ENCODE measurements at places on chromosomes 16 and 17.

GRCh38 chr16:76940251-76940650 lies 250.7 kb upstream of the MON1B start:
- DNase-seq: no peak

- no peak for DNase-seq
Measured at GRCh38 chr17:72244494-72244893, 123.7 kb downstream of the SOX9 start.

DNA sequence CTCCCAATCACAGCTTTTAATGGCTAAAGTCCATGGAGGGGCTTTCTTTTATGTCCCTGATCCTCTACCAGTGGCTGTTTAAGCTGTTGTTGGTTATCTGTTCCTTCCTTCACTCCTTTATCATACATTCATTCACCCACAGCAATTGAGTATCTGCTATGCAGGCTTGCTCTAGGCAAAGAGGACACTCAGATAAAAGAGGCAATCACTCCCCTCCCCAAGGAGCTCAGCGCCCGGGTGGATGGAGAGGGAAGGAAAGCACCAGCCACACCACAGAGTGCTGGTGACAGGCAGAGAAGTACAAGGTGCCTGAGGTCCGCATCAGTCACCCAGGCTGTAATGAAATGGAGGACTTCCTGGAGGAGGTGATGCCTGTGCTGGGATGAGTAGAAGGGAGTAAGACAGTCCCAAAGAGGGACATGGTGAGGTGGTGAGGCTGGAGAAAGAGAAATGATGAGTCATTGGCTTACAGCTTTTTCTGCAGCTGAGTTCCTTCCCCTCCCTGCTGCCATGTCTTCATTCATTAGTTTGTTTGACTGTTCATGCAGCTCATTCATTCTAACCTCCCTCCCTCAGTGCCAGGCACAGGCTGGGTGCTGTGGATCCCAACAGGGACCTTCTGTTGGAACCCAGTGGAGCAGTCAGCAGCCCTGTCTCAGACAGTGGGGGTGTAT lies 12.8 kb upstream of the NGFR start:
- DNase-seq: no peak

- peak; percentile 94 for DNase-seq
Measured at GRCh38 chr16:74666425-74667254, at the start of gene RFWD3. Gene RFWD3 (minus strand): TSS chr16:74666877. CDS start chr16:74661449, 5,428 bp downstream.

DNA sequence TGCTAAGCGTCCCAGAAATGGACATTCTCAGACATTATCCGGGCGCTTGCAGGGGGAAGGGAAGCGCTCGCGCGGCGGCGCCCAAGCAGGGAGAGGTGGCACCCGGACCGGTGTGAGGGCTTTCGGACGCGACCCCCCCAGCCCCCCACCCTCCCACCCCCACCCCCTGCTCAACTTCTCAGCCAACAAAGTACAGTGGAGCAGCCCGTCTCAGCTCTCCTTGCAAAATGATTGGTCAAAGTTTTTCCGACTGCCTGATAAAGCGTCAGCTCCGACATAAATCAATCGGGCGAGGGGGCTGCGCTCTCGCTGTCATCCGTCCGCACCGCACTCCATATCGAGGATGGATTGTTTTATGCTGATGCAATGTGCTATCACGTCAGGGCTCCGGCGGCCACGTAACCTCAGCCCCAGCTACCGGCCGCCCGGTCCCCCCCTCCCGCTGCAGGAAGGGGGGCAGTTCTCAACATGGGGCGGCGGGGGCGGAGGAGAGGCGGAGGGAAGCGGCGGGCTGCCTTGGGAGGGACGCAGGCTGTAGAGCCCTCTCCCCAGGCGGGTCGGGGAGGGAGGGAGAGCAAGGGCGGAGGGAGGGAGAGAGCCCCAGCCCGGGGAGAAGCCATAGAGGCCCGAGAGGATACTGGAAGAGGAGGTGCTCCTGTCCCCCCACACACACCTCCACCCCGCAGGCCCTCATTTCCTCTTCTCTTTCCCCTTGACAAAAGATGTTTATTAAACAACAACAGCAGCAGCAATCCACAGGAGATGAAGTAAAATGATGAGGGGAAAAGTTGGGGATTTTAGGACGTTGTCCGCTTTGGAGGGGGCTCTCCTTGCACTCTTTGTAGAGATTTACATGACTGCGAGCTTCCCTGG lies at the start of gene HOXB9:
HOXB9 (minus strand) TSS at position 114 of the 873 bp plus-strand sequence; CDS start at position 25, 89 bp downstream.
- DNase-seq: peak; percentile 48

GRCh38 chr17:32241640-32242039 lies 24.0 kb upstream of the RHBDL3 start:
- DNase-seq: no peak

- no peak for DNase-seq
Measured at GRCh38 chr16:65106757-65107156, 15.1 kb downstream of the CDH11 start.

DNA sequence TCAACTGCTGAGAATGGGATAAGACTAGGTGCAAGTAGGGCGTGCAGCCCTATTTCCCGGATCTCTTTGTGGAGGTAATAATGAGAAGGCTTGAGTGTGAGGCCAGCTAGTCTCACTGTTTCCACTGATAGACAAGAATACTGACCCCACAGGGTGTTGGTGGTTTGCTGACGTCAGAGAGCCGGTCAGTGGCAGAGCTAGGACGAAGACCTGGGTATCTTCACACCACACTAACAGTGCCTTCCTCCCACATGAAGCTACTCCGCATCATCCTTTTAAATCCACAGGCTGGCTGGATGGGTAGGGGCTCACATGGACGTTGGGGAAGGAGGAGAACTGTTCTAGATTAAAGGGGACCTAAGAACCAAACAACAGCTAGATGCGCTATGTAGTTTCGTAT lies 68.0 kb downstream of the ZFHX3 start:
- DNase-seq: no peak

GRCh38 chr17:76491271-76492122 lies 9.7 kb downstream of the RHBDF2 start:
- no peak for DNase-seq

DNA sequence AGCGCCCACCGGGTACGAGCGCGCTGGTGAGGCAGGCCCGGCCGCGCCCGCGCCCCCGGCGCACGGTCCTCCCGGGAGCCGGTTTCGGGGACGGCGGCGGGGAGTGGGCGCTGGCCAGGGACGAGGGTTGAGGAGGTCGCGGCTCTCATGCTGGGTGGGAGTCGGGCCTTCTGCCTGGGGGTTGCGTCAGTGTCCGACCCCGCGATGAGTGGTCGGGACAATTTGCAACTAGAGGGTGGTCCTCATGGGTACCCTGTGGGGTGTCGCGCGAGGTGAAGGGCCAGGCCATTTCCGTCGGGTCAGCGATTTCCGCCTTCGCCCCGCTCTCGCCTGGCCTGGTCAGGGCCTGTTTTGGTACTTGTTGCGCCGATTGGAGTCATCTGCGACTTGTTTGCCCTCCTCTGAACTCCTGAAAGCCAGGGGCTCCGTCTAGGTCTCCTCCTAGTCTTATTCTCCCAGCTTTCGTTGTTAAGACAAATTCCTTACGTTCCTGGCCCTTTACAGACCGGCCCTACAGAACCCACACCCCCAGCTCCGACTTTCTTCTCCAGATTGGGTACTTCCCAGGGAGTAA lies 14.9 kb downstream of the NAA60 start:
- no peak for DNase-seq

DNA sequence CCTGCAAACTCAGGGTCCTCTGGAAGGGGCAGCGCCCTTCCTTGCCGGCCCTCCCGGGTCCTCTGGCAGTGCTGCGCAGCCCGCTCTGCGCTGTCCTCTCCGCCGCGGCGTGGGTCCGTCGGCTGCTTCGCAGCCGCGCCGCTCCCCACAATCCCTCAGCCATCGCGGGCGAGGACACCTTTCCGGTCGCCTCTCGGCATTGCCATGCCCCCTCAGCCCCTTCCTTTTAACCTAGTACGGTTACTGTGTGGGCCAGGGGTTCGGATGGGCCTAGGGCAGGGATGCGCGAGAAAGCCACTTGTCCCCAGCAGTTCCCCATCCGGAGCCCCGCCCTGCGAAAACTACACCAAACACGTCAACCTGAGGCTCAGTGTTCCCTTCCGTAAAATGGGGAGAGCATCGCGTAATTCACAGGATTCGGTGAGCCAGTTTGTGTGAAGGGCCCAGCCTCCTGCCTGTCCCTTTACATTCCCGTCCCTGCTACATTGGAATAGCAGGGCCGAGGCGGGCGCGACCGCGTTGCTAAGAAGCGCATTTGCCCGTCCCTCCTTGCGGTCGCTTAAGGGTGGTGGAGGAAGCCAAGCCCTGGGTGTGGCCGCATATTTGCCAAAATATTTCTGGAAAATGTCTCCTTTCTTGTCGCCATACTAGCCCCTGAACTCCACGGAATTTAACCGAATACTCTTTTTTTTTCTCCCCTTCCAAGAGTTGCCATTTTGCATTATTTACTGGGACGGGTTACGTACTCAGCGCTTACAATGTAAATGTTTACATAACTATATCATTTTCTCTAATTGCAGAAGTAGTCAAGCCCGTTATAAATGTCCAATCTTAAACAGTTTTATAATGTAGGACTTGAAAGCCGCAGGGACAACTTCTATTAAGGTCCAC lies 13.2 kb downstream of the COPZ2 start:
- DNase-seq: no peak

DNA sequence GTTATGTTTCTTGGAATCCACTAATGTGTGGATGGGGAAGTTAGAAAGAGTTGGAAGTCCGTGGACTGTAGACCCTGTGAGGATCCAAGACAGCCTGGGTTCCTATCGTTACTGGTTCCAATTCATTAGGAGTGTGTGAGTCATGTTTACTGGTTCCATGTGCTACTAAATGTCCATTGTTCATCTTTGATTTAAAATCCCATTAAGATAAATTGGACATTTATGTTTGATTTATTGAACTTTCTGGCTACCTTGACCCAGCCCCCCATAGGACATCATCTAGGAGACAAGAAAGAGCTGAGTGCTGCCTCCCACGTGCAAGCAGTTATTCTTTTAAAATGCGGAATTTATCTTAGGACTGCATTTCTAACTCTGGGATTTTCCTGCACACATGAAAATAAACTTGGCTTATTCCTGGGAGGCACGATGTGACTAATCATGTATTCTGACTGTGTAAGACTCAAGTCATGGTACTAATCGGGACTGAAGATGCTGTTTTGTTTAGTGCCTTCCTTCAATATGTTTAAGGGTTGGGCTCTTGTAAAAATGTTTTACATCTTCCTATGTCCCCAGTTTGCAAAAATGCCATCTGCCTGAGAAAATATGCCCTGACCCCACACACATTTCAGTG lies 53.4 kb downstream of the RGS9 start:
- DNase-seq: no peak

- no peak for DNase-seq
Measured at GRCh38 chr16:19991614-19992013, 82.1 kb downstream of the GPR139 start.

GRCh38 chr16:76955629-76956028 lies 235.4 kb upstream of the MON1B start:
- DNase-seq: no peak

DNA sequence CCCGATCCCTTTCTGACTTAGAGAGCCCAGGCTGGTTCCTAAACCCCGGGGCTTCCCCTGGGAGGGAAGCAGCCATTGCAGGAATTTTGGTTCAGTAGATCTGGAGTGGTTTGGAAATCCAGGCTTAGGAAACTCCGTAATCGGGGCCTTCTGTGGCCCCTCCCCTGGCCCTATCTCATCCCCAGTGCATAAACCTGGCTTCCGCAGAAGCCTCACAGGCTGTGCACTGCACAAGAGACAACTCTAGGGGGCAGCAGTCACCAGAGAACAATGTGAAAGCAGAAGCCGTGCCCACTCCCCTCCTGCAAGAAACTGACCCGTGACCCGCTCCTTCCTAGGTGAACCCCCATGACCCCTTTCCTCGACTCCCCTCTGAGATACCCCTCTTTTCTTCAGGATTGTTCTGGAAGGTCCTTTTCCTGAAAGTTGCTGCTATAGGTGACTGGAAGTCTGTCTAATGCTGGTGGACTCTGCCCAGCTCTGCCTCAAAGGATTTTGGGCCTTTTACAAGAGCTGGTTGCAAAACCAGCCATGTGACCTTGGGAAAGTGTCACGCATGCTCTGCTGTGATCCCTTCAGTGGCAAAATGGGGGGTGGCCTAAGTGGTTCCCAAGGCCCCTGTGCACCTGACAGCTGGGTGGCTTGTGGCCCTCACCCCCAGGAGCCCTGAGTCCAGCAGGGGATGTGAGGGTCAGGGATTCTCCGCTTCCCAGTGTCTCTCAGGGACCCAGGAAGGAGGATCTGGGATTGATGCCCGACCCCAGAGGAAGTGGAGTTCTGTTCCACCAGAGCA lies 14.4 kb downstream of the GUCY2D start:
- DNase-seq: peak; percentile 28

GRCh38 chr17:1732241-1732832 lies 7.8 kb downstream of the WDR81 start:
- no peak for DNase-seq

- no peak for DNase-seq
Measured at GRCh38 chr16:72015124-72015523, 6.6 kb downstream of the DHODH start.

DNA sequence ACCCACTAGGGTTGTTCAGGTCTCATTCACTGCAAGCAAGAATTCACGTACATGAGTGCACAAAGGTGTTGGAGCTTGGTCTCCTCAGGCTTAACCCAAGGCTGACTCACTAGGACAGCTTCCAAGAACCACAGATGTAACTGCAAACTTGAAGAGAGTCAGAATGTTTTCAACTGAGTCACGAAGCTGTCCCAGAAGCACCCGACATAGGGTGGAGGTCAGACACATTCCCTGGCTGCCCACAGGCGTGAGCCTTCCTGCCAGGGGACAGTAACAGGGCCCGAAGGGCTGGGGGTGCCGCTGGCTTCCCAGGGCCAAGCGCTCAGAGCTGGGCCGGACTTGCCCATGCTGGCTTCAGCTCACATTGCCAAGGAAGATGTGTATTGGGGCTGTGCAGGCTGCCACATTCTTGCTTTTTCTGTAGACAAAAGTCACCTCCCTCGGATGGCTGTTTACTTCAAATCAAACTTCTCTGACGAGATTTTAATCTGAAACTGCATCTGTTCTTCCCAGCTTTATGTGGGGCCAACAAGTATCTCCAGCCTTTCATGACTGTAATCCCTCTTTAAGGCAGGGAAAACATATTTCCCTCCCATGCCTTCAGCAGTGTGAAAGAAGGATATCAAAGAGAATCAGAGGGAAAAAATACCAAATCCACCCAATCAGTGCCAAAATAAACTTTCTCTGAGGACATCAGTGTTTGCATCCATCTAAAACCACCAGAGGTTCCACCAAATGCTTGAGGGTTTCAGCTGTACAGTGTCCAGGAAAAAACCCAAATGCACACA lies 14.3 kb downstream of the CMTM3 start:
- DNase-seq: no peak

DNA sequence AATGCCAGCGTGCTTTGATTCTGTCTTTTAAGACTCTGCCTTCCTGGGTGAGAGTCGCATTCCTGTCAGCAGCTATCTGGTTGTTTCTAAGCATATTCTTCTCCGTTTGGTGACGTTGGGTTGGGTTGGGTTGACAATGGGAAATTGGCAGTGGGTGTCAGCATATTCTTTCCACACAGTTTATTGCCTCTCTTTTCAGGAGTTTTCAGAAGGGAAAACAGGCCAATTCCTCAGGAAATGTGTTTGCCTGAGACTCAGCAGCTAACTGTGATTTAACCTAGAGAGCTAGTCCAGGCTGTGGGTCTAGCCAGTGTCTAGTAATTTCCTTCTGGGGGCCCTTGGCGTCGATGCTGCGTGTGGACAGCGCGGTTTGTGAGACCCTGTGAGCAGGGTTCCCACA lies 21.2 kb downstream of the EPN2 start:
- DNase-seq: no peak
